CD4-positive, alpha-beta T cell treated with Interleukin-21 for 1 hour (primary cell): ENCODE measurements at places on chromosomes 1 and 21.

DNA sequence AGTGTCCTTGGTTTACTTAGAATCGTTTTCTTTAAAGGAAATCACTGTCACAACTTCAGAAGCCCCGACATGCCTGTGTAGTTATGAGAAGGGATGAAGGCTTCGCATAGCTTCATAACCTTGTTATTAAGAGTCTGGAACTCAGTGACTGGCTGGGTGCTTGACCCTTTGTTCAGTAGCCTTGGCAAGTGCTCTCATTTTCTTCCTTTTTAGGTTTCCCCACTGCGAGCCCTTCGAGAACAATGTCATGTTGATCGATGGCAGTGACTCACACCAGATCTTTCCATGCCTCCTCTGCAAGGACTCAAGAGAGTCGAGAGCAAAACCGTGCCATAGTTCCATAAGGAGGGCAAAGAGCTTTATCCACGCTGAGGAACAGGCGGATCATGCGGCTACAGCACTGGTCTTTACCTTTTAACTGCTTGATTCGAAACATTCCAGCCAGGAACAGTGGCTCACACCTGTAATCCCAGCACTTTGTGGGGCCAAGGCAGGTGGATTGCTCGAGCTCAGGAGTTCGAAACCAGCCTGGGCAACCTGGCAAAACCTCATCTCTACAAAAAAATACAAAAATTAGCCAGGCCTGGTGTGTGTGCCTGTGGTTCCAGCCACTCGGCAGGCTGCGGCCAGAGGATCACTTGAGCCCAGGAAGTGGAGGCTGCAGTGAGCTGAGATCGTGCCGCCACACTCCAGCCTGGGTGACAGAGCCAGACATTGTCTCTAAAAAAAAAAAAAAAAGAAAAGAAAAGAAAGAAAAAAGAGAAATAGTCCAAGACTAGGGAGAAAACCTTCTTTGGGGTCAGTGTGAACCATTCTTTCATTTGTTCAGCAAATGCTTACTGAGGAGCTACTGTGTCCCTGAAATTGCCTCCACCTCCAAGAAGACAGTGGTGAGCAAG, 95.4 kb upstream of the ERRFI1 start:
- no peak for DNase-seq

GRCh38 chr1:24526940-24527542, 24.4 kb downstream of the RCAN3 start:
- DNase-seq, result peak; percentile 67

DNA sequence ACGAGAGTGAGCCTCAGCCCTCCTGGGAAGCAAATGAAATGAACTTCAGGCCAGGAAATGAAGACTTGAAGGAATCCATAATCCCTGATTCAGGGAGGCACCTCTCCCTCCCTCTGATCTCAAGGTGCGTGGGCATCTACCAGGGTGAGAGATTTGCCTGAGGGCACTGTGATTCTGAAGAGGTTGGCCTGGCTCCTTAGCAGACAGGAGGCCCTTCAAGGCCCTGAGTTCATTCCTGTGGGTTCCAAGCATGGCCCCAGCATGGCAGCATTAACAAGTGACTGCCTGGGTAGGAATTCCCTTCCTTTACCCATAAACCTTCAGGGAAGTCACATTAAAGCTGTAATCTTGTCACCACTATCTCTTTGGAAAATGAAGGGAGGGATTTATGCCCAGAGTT, 29.8 kb upstream of the IFNGR2 start:
- no peak for DNase-seq

- no peak for DNase-seq
These were observed 33.1 kb upstream of the LRRC3 start for GRCh38 chr21:44421901-44422840.

GRCh38 chr1:29939079-29939478, 702.8 kb downstream of the PTPRU start:
- DNase-seq, result no peak

DNA sequence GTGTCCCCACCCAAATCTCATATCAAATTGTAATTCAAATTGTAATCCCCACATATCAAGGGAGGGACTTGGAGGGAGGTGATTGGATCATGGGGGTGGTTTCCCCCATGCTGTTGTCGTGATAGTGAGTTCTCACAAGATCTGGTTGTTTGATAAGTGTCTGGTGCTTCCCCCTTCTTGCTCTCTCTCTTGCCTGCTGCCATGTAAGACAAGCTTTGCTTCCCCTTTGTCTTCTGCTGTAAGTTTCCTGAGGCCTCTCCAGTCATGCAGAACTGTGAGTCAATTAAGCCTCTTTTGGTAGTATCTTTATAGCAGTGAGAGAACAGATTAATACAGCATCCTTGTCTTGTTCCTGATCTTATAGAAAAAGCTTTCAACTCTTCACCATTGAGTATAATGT, 6.5 kb upstream of the LRRC39 start:
- no peak for DNase-seq

DNA sequence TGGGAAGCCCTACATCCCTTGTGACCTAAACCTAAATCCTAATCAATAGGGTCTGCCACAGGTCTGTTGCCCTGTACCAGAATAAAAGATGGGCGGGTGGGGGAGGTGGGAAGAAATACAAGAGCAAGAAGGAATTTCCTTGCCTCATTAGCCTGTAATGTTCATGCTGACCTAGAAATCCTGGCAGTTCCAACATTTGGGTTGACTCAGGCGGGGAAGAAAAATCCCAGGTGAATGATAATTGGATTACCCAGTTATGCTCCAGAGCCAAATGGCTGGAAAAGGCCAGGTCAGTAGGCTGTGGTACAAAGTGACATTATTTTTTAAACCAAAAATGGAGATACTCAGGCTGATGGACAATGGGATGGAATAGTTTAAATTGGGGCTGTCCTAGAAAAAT, 27.3 kb upstream of the A3GALT2 start:
- DNase-seq, result no peak

- DNase-seq, result no peak
These were observed 510.3 kb downstream of the SMYD3 start for GRCh38 chr1:245996811-245997210.

DNA sequence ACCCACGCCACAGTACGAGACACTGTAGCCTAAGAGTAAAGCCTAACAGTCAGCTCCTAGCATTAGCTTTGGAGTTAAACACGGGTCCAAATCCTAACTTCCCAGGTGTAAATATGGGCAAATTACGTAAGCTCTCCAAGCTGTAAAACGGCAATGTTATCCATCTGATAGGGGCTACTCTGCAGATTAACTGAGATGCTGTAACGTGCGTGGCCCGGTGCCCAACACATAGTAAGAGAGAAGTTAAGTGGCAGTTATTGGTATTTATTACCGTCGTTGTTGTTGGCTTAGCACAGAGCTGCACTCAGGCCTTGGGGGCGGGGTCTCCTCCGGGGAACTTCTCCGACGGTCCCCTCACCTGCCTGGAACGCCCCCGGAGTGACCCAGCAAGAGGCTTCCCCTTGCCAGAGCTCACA, 457 bp downstream of the TRAPPC3 start:
- DNase-seq, result no peak

DNA sequence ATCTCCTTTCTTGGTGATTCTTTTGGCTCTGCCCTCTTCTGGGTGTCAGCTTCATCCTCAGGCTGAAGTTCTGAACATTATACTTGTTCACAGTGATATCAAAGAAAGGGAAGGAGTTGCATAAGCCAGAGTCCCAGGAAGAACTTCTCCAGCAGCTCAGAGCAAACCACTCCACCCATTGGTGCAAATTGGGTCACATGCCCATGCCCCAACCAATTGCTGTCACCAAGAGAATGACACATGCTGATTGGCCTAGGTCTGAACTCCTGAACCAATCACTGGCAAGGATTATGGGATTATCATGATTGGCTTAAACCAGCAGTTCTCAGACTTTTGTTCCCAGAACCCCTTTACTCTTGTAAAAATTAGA, 256.5 kb upstream of the TMEM51 start:
- DNase-seq, result no peak

- no peak for DNase-seq
These were observed 20.0 kb upstream of the CAP1 start for GRCh38 chr1:40020447-40021085.

GRCh38 chr1:112061056-112061455, 71.6 kb upstream of the KCND3 start:
- DNase-seq, result no peak

- DNase-seq, result no peak
These were observed 101.5 kb upstream of the CSF3R start for GRCh38 chr1:36583980-36584782.

DNA sequence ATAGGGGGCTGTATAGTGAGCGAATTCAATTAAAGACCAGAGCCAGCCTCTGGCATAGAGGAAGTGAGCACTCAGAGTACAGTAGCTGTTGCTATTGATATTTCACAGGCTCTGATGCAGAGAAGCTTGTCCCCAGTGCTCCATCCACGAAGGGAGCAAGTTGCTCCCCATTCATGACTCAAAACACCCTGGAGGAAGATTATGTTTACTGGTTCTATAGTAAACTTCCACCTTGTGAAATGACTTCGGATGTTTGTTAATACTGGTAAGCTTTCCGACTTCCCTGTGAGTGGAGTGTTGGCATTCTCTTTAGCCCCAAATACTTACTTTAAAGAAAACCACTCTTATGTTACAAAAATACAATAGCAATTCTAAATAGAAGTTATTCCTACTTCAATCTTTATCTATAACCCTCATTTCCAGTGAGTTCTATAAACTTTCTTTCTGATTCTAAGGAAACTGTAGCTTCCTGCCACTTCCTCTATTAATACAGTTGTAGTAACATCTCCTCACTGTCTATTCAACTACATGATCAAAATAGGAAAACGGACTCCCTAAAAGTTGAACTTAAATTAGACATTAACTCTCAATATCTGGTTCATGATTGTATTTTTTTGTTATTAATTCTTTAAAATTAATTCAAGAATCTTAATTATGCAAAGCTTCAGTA, 46.4 kb downstream of the ZNF281 start:
- no peak for DNase-seq

- DNase-seq, result no peak
These were observed 299.9 kb downstream of the TM2D1 start for GRCh38 chr1:61425040-61425439.

- DNase-seq, result no peak
These were observed 125.2 kb upstream of the ZBTB40 start for GRCh38 chr1:22326372-22326915.

DNA sequence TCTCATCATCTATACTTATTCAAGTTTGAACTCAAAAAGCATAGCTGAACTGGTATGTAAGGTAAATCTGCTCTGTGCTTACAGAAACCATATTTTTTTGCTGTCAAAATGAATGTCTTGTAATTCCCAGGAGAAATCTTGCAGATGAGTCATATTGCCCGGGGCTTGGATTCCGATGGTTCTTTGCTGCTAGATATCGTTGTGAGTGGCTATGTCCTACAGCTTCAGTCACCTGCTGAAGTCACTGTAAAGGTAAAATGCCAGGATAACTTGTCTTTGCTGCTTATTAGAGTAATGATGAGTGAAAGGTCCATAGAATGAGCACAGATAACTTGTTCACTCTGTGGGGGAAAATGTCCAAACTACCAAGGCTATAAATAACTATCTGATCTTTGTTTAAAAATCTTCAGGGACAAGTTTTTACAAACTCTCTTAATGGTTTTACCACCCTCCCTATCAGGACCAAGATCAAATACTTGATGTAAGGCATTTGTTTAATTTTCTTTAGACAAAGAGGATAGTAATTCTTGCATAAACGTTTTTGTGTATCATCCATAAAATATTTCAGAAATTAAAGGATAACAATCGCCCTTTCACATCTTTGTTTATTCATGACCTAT, 222.3 kb downstream of the TPR start:
- no peak for DNase-seq

- no peak for DNase-seq
These were observed 35.3 kb downstream of the BEND5 start for GRCh38 chr1:48741380-48741779.

DNA sequence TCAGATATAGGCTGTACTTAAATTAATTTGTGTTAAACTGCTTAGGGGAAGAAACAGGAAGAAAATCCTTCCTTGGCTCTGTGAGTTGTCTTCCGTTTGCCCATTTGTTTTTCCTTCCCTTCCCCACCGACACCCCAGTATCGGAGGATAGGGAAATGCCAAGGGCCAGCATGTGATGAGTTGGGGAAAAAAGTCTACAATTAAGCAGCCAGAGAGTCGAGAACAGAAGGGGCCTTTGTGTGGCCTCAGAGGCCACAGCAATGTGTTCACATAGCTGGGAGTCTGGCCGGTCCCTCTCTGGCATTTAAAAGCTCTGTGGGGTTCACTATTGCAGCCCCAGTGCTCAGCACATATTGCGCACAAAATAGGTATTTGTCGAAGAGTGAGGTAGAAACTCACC, 489.3 kb downstream of the MATN1 start:
- DNase-seq, result no peak

DNA sequence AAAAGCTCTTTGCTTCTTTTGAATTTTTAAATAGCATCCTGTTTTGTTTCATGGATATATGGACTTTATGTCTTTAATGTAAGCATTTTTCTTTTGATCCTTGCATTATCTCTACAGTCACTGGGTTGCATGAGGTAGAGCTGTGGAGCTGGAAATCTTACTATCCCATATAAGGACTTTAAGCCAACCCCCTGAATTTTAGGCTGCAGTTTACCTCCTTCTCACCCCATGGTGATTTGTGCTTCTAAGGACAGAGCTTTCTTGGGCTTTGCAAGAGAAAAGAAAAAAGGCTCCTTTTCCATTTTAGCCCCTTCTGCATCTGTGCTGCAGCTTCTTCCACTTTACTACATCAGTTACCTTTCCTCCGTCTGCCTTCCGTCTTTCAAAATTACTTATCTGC, 373.8 kb downstream of the HHAT start:
- no peak for DNase-seq

GRCh38 chr1:237799762-237800474, 90.8 kb downstream of the ZP4 start:
- DNase-seq, result peak; percentile 64

- no peak for DNase-seq
These were observed 543 bp upstream of the MARK1 start for GRCh38 chr1:220527279-220527907.

GRCh38 chr21:35861661-35862060, 198.7 kb downstream of the SETD4 start:
- DNase-seq, result no peak

GRCh38 chr1:228045405-228045804, 37.1 kb upstream of the ARF1 start:
- no peak for DNase-seq

DNA sequence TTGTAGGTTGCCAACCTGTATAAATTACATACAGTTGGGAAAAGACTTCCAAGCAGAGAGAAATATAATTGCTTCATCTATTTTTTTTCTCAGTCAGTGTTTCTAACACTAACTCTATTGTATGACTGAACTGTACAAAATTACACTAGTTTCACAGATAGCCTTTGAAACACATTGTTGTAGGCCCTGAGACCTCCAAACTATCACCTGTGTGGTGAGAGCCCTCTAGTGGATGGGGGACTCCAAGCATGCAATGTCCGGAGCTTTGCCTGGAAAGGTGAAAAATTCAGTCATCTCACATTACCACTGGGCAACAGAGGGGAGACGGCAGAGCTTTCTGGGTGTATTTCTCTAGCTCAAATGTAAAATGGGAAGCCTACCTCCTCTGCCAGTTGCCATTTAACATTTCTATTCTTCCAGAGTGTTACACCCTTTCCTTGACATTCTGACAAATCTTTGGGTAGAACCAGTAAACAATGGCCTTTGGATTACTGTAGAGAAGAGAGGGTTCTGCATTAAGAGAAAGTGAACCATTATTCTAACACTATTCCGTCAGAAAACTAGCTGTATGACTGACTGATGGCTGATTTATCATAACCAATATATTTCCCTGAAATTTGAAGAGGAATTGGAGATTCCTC, 212.2 kb downstream of the LYPLAL1 start:
- DNase-seq, result peak; percentile 4
